ENCODE measurements at places on chromosomes 4 and X. TPM values are rescaled to one million over a fixed set of nuclear protein-coding genes. Genes with fewer than 3 reads are reported as not detected.

Gene NEXMIF
- under 0.01 TPM for total RNA-seq

Gene SLAIN2
- 51.9 TPM for total RNA-seq

Gene SCRG1
- not detected for total RNA-seq

Gene REPS2
- 2.8 TPM for total RNA-seq

Gene SYTL5
- total RNA-seq, result not detected

Gene DUX4
- total RNA-seq, result not detected

Gene GABRG1
- not detected for total RNA-seq

Gene DSPP
- total RNA-seq, result not detected

Gene PDLIM3
- 11.4 TPM for total RNA-seq

Gene RPL9
- 1,774 TPM for total RNA-seq

Gene ANTXR2
- 45.6 TPM for total RNA-seq

Gene SPP1
- total RNA-seq, result 33.4 TPM

Gene CACNA1F
- not detected for total RNA-seq

Gene FREM3
- total RNA-seq, result not detected

Gene PRDM5
- total RNA-seq, result 6.9 TPM

Gene BEND2
- not detected for total RNA-seq

Gene TMPRSS11D
- total RNA-seq, result not detected
